ENCODE measurements at places on chromosomes 13 and 19. TPM values are rescaled to one million over a fixed set of nuclear protein-coding genes. Genes with fewer than 3 reads are reported as not detected.

The OR7C1 gene
- not detected for total RNA-seq

The CRX gene
- total RNA-seq = not detected

The SLC5A5 gene
- total RNA-seq = not detected

The TNFRSF19 gene
- total RNA-seq = 19.3 TPM

The RYR1 gene
- not detected for total RNA-seq

The F7 gene
- total RNA-seq = not detected

The GRK1 gene
- total RNA-seq = not detected

The REXO1 gene
- total RNA-seq = 6.9 TPM

The ZNF729 gene
- total RNA-seq = not detected

The UPK1A gene
- total RNA-seq = not detected

The PRDX2 gene
- total RNA-seq = 292 TPM

The DACT3 gene
- 7.8 TPM for total RNA-seq

The TTC9B gene
- total RNA-seq = not detected

The SMIM24 gene
- total RNA-seq = not detected

The UBXN6 gene
- 78.9 TPM for total RNA-seq

The CYP4F3 gene
- total RNA-seq = not detected

The PTGER1 gene
- 0.72 TPM for total RNA-seq

The PTGIR gene
- 33.9 TPM for total RNA-seq

The SPC24 gene
- total RNA-seq = 5.0 TPM

The ZNF324 gene
- 8.7 TPM for total RNA-seq

The CGB3 gene
- total RNA-seq = not detected

The CCDC159 gene
- 7.6 TPM for total RNA-seq

The DNASE2 gene
- total RNA-seq = 38.8 TPM

The KCNJ14 gene
- total RNA-seq = 0.36 TPM

The ZNF524 gene
- 5.4 TPM for total RNA-seq

The NCCRP1 gene
- total RNA-seq = not detected

The HNRNPUL1 gene
- total RNA-seq = 107 TPM

The IGFL2 gene
- total RNA-seq = not detected

The GPR32 gene
- not detected for total RNA-seq

The KLC3 gene
- 1.1 TPM for total RNA-seq

The ERICH4 gene
- not detected for total RNA-seq

The KLK2 gene
- not detected for total RNA-seq
